ENCODE measurements at places on chromosomes 2 and 18.

DNA sequence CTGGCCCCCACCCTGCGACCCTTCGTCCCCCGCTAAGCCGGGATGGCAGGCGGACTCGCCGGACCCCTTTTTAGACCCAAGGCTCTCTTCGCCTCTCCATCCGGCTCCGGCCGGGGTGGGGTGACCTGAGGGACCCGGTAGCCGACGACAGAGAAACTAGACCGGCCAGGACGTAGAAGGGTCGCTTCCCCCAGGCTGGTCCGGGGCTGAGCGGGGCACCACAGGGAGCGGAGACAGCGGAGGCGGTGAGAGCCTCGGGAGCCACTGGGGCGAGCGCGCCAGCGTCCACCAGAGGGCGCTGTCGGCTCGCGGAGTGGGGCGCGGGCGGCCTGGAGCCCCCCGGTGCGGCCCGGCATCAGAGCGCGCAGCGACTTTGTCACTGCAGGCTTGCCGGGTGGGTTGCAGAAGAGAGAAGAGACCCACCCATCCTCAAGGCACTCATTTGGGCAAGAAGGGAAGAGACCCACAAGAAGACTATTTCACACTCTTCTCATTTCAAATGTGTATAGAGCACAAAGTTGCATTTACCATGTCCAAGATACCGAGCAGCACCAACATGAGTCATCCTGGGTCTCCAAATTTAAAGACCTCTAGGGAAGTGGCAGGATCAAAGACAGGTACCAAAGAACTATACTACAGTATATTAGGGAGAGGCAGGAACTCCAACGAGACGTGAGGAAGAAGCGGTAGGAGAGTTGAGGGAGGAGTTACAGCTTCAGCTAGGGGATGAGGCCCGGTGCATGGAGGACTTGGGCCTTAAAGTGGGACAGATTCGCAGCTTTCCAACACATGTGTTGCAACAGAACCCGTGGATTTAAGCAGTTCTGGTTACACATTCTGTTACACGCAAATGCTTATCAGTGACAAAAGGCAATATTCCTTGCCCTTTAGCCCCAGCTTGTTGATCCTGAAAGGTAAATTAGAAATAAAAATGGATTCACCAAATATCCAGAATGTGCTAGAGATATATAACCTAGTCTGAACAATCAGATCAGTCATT lies 7.6 kb upstream of the PRKCE start:
- no peak for DNase-seq

DNA sequence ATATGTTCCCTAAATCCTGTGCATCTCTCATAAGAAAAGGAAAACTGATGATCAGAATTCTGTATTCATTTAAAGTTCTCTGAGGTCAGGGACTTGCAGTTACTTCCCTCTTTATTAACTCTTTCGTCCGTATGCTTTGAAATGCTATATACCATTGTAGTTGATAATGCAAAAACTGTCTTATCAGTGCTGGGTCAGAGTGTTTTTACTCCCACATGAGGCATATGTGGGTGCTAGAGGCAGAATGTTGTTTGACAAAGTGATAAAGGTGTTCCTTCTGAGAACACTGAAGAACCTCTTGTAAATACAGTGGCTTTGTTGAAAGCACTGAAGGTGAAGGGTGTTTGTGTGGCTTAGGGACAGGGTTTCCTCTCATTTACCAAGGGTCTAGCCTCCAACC lies 136.5 kb upstream of the NFATC1 start:
- DNase-seq: no peak

GRCh38 chr2:124018890-124019289 lies 6.2 kb upstream of the CNTNAP5 start:
- DNase-seq: no peak

DNA sequence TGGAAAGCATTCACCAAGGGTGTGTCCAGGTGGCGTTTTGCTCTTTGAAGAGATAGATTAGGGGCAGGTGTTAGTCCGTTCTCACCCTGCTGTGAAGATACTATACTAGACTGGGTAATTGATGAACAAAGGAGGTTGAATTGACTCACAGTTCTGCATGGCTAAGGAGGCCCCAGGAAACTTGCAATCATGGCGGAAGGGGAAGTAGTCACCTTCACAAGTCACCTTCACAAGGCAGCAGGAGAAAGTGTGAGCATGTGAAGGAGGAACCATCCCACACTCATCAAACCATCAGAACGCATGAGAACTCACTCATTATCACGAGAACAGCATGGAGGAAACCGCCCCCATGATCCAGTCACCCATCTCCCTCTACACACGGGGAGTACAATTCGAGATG lies 135.7 kb upstream of the NFATC1 start:
- no peak for DNase-seq

DNA sequence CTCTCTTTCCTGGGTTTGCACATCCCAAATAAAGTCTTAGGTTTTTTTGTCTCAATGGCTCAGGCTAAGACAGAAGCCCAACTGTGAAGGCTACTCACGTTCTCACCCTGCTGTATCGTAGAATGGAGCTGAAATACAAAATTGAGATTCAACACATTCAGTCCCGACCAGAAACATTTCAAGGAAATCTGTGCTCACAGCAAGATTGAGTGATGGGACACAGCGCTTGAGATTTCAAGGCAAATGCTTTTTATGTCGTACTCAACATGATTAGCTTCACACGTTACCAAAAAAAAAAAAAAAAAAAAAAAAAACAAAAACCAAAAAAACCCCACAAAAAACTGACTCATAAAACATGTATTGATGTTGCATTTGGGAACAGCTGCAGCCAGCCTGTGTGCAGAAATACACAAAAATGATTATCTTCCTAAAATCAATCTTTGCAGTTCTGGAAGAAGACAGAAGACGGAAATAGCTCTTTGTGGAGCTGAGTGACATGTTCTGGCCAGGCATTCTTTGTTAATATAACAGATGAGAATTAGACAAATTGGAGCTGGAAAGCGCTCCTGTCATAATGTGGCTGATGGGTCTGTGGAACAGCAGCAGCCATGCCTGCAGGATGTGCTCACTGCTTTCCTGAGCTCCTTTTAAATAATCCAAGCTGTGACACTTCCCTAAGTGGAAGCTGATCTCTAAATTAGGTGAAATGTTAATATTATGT lies 453.2 kb downstream of the LPIN1 start:
- DNase-seq: no peak

- no peak for DNase-seq
Observed at GRCh38 chr2:239380831-239381708, 19.8 kb downstream of the HDAC4 start.

DNA sequence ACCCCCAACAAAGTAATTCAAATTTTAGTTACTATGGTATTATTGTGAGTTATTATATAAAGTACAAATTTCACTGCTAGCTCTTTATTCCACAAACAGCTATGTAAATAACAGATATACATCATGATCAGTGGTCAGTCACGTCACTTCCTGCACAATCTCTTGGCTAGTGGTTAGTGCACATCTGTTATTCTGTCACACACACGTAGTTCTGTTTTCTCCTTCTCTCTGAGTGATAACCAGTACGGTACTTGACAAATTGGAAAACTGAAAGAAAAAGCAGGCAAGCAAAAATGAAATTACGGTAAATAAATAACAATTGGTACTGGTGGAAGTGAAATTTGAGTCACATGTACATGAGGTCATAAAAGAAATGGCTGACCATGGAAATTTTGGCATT lies 728.7 kb downstream of the CCDC85A start:
- no peak for DNase-seq

DNA sequence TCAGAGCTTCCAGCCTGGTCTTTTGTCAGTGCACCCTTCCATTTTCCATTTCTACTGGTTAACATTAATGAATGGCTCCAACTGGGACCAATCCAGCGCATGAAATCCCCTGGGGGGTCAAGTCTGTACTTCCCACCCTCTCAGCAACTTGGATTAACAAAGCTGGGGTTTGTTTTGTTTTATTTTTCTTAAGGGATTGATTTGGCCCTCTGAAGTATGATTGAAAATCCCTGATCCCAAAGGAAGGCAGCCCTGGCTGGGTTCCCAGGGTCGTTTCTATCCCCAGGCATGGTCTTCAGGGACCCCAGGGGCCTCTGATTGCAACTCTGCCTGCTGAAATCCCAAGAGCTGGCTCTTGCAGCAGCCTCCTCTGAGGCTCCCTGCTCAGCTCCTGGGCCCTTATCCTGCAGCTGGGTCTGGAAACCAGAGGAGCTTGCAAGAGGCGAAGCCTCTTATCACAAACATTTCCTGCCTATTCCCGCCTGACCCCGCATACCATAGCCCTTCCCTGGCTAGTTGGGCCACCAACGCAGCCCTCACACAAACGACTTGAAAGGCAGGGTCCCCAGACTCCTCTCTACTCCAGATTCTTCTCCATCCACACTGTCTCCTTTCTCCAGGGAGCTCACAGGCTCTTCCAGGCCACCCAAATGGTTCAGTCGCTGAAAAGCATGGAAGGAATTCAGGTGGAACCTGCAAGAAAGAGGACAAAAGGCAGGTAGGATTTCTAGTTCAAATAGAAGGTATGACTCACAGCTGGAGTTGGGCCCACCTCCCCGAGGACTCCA lies 109.7 kb upstream of the PKDCC start:
- no peak for DNase-seq

GRCh38 chr2:168348076-168348475 lies 100.7 kb upstream of the STK39 start:
- no peak for DNase-seq

DNA sequence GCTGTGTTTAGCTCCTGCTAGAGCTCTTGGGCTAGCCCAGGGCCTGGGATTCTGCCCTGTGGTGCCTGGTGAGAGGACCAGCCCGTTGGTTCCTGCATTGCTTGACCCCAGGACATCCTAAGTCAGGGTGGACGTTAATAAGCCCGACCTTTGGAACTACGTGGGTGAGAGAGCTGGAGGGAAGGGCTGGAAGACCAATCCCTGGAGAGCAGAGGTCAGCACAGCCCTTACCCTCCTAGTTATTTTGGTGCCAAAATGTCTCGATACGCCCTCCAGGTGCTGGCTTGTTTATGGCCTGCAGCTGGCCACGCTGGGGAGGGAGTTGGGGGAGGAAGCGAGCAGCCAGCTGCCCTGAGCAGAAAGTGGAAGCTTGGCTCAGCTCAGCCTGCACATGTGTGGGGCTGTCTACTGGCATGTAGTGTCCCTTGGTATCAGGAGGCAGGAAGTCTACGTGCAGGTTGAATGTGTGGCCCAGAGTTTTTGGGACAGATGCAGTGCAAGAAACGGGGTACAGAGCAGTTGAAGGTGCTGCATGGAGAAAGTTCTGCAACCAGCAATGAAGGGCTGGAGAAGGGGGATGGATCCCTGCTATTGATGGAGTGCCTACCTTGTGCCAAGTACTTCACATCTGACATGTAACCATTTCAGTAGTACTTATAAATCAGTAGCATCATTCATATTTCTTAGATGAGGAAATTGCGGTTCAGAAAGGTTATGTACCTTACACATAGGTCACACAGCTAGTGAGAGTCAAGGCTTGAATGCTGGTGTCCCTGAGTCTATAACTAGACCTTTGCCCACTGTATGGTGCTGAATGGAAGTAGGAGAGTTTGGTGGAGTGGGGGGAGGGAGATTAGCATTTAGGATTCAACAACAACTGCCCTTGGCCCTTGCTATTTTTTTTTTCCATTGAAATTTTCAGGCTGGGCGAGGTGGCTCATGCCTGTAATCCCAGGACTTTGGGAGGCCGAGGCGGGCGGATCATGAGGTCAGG lies 5.0 kb upstream of the DGKD start:
- no peak for DNase-seq

GRCh38 chr2:27041752-27042151 lies 9.0 kb downstream of the TMEM214 start:
- DNase-seq: no peak

GRCh38 chr2:70919672-70920366 lies 15.9 kb upstream of the ATP6V1B1 start:
- DNase-seq: no peak

- DNase-seq: no peak
Observed at GRCh38 chr2:16633621-16634430, 31.8 kb downstream of the CYRIA start.

GRCh38 chr2:138274421-138275291 lies 226.9 kb upstream of the SPOPL start:
- no peak for DNase-seq

DNA sequence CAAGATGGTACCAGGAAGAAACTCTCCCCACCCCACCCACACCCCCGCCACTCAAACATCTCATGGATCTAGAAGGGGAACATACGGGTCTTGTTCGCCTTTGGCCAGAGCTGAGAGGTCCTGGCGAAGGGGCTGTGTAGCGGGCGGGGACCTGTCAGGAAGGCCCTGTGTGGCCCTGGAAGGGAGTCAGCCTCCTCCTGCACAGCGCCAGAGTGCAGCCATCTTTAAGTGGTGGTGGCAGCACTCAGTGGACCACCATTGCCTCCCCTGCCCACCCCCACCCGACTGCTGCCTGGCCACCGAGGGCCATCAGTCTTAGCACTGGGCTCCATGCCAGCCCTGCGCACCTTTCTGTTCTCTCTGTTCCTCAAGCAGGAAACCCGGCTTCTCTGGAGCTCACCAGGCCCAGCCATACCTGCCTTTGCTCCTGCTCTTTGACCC lies 11.6 kb upstream of the FAHD2A start:
- no peak for DNase-seq

GRCh38 chr2:69065735-69066336 lies 52.9 kb downstream of the ANTXR1 start:
- DNase-seq: no peak

DNA sequence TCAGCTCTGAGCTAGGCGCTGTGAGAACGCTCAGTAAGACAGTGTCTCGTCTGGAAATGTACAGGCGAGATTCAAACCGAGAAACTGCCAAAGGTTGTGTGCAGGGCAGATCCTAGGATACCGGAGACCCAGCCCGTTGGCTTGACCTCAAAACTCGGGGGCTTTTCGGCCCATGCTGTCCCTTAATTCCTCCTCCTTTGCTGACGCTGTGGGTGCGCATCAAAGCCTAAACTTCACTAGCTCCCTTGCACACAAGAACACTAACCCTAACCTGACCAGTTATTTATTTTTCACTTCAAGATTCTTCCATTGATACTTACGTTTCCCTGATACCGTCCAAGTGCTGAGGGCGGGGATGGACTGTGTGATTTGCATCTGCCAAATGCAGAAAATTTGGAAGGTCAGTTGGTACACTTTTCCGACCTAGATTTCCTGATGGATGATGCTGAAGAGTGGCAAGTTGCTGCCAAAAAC lies 1.0 kb upstream of the AAK1 start:
- no peak for DNase-seq

DNA sequence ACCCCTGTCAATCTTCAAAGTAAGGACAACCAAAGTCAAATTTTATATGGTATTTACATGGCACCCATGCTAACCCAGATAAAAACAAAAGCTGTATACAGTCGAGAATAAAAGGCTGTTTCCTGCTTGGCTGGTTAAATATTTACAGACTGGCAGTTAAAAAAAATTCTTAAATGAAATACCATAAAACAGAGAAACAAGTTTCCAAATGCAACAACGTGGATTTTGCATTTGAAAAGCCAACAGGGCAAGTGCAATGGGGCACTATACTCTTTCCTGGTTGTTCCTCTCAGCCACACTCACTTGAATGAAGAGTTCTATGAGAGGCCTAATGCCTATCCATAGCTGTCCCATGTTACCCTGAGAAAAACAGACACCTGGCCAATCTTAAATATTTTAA lies 6.1 kb upstream of the NR4A2 start:
- DNase-seq: no peak

Data from NCI-H2081 treated with DMSO at 0.1 percent for 48 hours (cell line).